ENCODE measurements at places on chromosomes 7 and 10.

GRCh38 chr10:44383749-44384600, 922 bp downstream of the CXCL12 start:
- no peak for DNase-seq

- DNase-seq = peak; percentile 97
Observed at GRCh38 chr7:112080441-112080840, 125.8 kb downstream of the DOCK4 start.

GRCh38 chr10:12214763-12215218, 18.8 kb downstream of the CDC123 start:
- DNase-seq = peak; percentile 60

- DNase-seq = peak; percentile 92
Observed at GRCh38 chr10:102399217-102400021, 3.9 kb downstream of the NFKB2 start.

DNA sequence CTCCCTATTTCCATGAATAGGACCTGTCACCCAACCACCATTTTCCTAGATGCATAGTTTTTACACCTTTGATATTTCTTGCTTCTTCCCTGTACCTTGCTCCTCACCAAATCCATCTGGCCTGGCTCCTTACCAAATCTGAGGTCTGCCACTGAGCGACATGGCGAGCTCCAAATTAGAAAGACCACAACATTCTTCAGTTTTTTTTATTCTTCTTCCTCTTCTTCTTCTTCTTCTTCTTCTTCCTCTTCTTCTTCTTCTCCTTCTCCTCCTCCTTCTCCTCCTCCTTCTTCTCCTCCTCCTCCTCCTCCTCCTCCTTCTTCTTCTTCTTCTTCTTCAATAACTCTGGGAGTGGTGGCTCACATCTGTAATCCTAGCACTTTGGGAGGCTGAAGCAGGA, 7.1 kb downstream of the CPED1 start:
- no peak for DNase-seq

DNA sequence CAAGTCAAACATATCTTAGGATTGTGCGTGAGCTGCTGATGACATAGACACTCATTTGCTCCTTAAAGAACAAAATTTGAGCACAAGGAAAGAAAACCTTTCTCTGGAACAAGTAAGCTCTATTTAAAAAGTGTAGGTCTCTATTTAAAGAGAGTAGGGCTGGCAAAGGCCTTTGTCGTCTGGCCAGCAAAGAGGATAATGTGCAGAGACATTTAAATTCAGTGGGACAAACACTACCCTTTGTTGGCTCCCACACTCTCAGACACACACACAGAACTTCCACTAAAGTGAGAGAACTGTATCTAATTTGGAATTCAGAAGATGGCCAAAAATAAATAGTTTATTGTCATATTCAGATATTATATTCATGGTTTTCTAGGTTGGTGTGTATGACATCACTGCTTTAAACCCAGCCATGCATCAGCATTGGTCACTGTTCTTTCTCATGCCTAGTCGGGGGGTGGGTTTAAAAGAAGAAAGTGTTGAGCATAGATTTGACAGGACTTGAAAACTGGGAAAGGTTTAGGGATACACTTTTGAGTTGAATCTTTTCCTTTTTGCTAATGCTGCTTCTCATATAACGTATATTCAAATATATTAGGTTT, 49.5 kb upstream of the HDAC9 start:
- no peak for DNase-seq

GRCh38 chr10:119871881-119872609, 598 bp downstream of the MCMBP start:
- peak; percentile 67 for DNase-seq

GRCh38 chr10:48613016-48613415, 8.1 kb upstream of the ARHGAP22 start:
- peak; percentile 80 for DNase-seq

- no peak for DNase-seq
Observed at GRCh38 chr7:22234227-22234626, 122.7 kb downstream of the RAPGEF5 start.

DNA sequence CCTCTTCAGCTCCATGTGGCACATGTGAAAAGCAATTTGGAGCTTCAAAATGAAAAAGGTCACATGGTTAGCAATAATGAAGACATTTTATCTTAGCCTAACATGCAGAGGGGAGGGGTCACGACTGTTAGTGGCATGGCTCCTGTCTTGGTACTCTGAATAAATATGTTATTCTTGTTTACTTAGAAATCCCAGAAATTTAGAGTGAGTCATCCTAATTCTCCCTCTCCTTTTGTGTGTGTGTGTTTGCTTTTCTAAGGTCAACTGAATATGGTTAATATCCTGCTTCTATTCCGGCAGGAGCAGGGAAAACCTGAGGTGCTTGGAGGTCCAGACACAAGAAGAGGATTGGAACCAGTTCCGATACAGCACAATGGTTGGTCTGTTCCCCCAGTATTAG, 17.6 kb downstream of the BCCIP start:
- no peak for DNase-seq

DNA sequence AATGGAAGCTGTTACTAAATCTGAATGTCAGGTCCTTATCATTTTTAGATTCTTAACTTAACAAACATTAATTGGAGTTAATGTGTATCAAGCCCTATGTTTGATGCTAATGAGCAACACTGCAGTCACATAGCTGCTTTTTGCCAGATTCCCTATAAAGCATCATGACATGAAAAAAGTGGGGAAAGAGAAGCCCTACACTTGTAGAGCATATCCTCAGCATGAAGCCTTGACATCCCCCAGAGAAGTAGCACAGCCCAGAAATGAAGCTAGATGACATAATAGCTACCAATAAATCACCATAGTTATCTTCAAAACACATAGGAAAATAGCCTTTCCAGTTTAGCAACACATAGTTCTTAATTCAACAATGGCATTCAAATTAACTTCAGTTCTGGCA, 49.2 kb upstream of the CDK1 start:
- DNase-seq = no peak

DNA sequence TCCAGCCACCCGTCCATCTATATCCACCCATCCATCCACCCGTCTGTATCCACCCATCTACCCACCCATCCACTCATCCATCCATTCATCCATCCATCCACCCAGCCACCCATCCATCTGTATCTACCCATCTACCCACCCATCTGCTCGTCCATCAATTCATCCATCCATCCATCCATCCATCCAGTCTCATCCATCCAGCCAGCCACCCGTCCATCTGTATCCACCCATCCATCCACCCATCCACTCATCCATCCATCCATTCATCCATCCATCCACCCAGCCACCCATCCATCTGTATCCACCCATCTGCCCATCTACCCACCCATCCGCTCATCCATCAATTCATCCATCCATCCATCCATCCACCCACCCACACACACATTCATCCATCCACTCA, 73.2 kb downstream of the UNCX start:
- no peak for DNase-seq

GRCh38 chr10:98353170-98353569, 61.8 kb downstream of the PYROXD2 start:
- peak; percentile 52 for DNase-seq

DNA sequence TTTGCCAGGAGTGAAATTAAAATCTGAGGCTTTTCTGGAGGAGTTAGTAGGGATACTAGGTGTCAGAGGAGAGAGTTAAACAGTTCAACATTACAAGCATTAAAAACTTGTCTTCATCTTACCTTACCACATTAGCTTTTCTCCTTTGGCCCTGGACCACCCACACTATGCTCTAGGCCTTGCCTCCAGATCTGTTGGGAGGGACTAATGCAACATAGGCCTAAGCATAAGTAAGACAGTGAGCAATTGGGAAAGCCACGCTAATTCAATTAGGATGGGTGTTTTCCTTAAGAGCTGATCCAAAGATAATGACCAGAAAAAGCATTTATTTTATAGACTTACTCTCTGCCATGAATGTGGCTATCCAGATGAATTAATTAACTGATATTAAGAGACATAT, 158.9 kb downstream of the ELMO1 start:
- no peak for DNase-seq

- no peak for DNase-seq
Observed at GRCh38 chr7:46603780-46604179, 682.7 kb upstream of the IGFBP3 start.

- no peak for DNase-seq
Observed at GRCh38 chr7:20030417-20030816, 186.8 kb downstream of the MACC1 start.

DNA sequence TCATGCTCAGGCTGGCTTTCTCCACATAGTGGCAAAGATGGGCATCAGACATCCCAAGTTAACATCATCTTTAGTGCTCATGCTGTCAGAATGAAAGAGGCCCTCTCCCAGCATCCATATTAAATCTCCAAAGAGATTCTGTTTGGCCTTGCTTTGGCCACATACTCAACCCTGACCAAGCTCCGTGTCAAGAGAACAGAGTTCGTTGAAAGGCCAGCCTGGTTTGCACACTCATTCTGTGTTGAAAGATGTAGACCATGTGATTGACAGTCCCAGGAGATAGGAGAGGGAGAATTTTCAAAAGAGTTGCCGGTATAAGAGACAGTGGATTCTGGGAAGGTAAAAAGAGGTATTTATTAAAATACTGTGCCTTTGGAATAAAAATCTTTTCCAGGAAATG, 19.7 kb downstream of the MET start:
- DNase-seq = no peak

DNA sequence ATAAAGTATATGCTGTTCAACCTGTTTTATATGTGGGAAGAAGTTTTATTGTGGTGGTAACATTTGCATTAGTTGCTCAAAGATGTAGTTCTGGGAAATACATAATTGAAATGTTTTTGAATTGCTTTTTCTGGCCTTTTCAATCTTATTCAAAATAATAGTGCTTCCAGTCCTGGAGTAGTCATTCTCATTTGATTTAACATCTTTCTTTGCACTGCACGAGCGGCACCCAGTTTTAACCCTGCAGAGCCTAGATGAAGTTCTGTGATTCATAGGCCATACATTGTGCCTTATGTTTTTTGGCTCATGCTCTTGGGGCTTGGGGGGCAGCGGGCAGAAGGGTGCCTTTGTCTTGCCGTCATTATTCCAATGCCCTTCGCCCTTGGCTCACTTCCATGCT, 9.9 kb downstream of the ARID5B start:
- DNase-seq = no peak

DNA sequence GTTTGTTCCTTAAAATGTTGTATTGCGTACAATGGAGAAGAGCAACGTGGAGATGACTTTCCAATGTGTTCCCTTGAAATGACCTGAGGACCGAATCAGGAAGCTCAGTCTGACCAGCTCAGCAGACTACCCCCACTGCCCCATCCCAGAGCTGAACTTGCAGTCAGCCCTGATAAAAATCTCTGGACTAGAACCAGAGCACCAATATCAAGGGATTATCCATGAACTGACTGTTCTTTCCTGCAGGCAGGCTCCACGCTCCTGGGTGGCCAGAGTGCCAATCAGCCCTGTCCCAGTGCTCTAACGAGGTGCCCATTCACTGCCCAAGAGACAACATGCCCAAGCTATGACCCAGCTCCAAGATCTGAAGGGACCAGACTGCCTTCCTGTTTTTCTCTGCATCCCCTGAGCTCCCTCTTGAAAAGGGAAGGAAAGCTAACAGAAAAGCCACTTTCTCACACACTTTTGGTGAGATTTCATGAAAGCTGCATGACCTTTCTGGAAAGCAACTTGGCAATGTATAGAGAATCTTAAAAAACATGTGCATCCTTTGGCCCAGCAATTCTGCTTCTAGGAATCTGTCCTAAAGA, 130.2 kb downstream of the KCNMA1 start:
- peak; percentile 50 for DNase-seq

- DNase-seq = no peak
Observed at GRCh38 chr7:104124469-104124868, 83.3 kb downstream of the ORC5 start.

DNA sequence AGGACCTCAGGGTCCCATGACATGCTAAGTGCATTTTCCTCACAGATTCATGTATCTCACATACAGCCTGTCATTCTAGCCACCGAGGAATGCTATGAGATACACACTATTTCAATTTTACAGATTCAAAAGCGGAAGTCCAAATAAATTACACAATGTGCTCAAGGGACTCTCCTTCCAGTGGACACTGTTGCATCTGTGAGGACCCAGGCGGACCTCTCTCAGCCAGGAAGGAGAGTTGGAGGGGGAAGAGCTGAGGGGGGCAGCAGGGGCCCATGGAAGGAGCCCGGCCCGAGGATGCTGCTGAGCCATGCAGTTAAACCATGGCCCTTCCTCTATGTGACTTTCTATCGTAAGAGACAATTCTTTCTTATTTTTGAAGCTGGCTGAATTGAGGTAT, 93.6 kb downstream of the VOPP1 start:
- DNase-seq = no peak

GRCh38 chr7:158828133-158829020, 932 bp downstream of the ESYT2 start:
- peak; percentile 35 for DNase-seq

GRCh38 chr7:104938741-104939390, 75.1 kb upstream of the KMT2E start:
- no peak for DNase-seq

GRCh38 chr10:2280713-2281300, 543.5 kb upstream of the ADARB2 start:
- no peak for DNase-seq

- DNase-seq = peak; percentile 36
Observed at GRCh38 chr10:95832216-95833041, 75.3 kb upstream of the CC2D2B start.

DNA sequence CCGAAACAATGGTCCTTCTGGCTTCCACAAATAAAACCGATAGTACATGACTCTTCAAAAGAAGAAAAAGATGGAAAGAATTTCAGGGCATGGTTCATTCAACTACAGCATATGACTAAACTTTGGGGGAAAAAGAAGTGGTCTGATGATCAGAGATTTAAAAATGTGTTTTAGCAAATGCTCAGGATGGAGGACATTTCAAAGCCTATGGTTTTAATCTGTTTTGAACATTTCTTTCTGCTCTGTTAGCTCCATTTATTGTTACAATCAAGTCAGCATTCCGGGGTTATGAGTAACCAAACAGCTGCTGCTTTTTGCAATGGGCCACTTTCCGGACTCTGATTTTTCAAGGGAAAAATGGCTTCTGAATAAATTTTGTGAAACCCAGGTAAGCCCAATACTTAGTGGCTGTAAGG, 142.4 kb downstream of the CUBN start:
- no peak for DNase-seq

DNA sequence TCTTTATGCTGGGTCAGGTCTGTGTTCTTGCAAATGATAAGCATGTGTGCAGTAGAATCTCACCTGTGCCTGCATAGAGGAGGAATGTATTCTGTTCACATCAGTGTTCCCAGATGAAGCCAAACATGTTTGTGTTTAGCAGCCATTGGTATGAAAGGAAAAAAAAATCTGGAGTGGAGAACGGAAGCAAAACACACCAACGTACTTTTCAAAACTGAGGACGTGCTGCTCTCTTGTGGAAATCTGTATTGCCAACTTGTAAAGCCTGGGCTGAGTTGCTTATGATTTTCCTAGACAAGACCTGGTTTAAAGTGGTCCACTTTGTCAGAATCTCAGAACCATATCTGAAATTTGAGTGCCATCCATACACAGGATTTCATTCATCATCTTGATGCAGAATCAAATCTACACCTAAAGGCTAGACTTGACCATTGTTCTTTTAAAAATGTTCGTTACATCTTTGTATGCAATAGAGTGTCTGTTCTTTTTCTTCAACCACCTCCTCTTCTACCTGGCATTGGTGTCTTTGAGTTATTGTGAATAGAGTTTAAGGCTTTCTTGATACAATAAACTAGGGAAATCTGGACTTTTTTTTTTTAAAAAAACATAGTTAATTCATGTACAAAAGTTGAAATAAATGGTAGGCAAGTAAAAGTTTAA, 367.7 kb downstream of the PHF14 start:
- DNase-seq = peak; percentile 16

Measured in suppressor macrophage treated with lipopolysaccharide for 4 hours (primary cell).